ENCODE measurements at places on chromosomes 2 and 18.

GRCh38 chr2:71680925-71681324 lies 227.6 kb downstream of the DYSF start:
- DNase-seq = no peak

GRCh38 chr2:37600735-37601134 lies 70.7 kb downstream of the CDC42EP3 start:
- no peak for DNase-seq

- DNase-seq = no peak
These were observed 599.2 kb downstream of the NR4A2 start for GRCh38 chr2:155733091-155733853.

- no peak for DNase-seq
These were observed 650.6 kb downstream of the SATB2 start for GRCh38 chr2:198807131-198807530.

- DNase-seq = no peak
These were observed 31.9 kb downstream of the KIDINS220 start for GRCh38 chr2:8805278-8806210.

DNA sequence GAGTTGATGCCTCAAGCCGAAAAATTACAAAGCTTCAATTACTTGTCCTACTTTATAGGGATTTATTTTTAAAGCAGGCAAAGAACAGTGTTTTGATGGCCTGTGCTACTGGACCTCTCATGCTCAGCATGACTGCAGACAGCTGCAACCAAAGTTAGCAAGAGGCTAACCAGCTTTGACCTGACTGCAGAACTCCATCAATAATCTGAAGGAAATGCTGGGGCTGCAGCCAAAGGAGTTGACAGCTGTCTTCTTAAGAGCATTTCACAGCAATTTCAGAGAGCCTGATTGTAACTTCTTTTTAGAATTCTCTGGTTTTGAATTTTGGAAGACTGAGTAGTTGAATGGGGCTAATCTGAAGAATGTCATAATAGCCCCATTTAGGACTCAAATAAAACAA lies 46.5 kb upstream of the SESTD1 start:
- DNase-seq = no peak

DNA sequence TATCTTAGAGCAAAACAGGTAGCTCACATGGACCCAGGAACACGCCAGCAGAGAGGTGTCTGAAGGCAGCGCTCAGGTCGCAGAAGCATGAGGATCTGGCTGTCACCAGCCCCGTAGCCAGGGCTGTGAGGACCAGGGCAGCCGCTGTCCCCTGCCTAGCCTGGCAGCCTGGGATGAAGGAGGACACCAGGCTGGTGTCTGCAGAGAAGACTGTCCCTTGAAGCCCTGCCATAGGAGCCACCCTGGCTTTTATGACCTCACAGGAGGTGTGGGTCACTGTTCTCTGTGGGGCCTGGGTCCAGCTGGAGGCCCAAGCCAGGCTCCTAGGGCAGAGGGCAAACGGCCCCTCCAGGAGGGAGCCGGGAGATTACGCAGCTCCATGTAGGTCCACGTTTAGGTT lies at the start of gene SPATA3:
TSS of gene SPATA3 (plus strand) at position 301 of the 400 bp plus-strand sequence. CDS start 113 bp downstream, outside the sequence.
- no peak for DNase-seq

GRCh38 chr2:95291222-95291621 lies 5.9 kb upstream of the KCNIP3 start:
- DNase-seq = no peak

GRCh38 chr2:42916324-42916723 lies 123.9 kb upstream of the HAAO start:
- DNase-seq = no peak

DNA sequence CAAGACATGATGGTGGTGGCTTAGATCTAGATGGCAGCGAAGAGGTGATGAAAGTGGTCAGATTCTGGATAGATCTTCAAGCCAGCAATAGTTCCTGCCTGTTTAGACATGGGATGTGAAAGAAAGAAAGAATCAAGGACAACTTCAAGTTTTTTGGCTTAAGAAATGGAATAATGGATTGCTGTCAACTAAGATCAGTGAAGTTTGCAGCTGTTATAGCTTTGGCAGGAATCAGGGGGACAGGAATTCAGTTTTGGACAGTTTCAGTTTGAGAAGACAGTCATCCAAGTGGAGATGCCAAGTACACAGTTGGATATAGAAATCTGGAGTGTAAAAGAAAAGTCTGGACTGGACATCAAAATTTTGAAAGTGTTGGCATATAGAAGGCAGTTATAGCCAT lies 283.7 kb upstream of the PKDCC start:
- no peak for DNase-seq

GRCh38 chr2:27921880-27922547 lies 31.5 kb downstream of the BABAM2 start:
- no peak for DNase-seq

DNA sequence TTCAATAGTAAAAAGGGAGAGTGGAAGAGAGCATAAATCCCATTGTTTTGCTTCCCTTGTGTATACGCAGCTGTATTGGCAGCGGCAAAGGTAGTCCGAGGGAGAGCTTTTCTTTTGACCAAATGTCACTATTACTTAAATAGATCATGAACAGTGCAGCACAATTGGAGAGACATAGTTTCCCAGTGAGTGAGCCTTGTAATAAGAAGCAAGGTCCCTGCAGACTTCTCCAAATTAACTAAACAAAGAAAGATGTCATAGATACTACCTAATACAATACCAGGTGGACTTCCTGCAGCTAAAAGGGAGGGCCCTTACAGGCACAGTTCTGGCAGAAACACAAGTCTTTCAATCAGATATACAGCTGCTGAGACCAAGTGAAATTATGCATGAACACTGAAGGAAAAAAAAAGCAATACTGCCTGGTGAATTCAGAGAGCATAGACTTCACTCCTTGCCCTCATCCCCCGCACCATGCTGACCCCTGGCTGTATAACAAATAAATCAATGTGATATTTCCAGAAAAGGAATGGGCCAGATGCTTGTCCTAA lies 404.7 kb upstream of the CDH2 start:
- DNase-seq = no peak

- DNase-seq = no peak
These were observed 18.0 kb upstream of the DAPL1 start for GRCh38 chr2:158777077-158777476.

DNA sequence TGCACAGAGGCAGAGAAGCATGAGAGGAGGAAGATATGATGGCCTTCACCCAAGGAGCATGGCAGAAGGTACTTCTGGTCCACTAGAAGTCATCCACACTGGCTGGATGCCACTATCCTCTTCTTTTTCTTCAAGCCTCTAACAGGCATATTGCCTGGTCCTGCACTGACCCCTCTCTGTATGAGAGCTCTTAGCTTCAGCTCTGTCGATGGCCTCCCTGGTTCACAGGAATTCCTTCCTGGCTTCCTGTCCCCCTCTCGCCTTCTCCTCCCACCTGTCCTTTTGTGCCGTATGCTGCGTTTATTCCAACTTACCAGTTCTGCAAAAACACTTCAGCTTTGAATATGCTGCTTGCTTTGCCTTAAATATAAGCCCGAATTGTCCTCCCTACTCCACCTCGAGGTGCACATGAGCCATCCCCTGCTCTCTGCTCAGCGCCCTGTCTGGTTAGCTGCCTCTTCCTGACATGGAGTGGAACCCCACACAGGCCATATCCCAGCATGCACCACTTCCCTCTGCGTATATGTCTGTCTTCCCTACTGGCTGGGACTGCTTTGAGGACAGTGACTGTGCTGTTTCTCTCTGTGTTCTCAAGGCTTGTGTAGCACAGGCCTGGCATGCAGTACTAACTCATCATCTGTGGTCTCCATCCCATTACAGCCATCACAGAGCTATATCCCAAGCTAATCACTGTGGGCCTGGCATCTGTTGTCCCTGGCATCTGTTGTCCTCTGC lies 474.9 kb downstream of the EIPR1 start:
- DNase-seq = no peak

- no peak for DNase-seq
These were observed 59.0 kb upstream of the ZNF396 start for GRCh38 chr18:35436076-35436649.

GRCh38 chr18:67385455-67385854 lies 131.1 kb downstream of the DSEL start:
- peak; percentile 64 for DNase-seq

DNA sequence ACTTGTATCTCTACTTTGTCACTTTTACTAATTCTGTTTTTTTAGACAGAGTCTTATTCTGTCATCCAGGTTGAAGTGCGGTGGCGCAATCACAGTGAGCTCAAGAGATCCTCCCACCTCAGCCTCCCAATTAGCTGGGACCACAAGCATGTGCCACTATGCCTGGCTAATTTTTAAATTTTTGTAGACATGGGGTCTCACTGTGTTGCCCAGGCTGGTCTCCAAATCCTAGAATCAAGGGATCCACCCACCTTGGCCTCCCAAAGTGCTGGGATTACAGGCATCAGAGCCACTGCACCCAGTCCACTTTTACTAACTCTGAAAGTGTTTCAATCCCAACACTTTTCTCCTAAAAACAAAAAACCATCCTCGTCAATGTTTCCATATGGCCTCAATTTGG lies 94.9 kb downstream of the MALT1 start:
- DNase-seq = no peak

- DNase-seq = peak; percentile 48
These were observed at the start of gene TNS1 for GRCh38 chr2:218002845-218003180. TNS1 (minus strand) TSS chr2:218002995; CDS start chr2:218002872, 123 bp downstream.

DNA sequence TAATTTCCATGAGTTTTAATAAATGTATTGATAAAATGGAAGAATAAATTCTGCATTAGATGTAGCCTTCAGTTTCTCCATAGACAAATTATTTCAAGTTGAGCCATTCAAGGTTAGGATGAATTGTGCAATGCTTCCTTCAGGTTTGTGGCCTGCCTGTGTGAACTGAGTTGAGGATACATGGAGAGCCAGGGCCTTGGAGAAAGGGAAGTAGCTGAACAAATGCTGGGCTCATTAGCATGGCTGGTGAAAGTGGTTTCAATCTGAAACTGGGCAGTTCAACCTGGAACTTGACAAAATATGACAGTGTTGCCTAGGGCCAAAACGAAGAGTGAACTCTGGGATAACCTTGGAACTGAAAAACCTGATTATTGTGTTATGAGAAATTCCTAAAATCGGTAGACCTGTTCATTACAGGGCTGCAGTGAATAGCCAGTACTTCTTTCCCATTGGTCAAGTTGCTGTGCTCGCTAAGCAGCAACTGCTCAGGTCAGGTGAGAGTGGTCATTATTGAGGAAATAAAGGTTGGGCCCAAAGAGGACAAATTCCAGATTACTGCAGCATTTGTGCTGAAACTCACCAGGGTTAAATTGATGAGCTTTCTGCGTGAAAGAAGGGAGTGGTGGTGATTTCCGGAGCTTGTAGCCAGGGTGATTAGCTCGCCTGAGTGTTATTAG lies 12.7 kb downstream of the INPP1 start:
- no peak for DNase-seq

GRCh38 chr2:20190170-20190569 lies 34.8 kb downstream of the SDC1 start:
- no peak for DNase-seq

- DNase-seq = no peak
These were observed 52.0 kb downstream of the KIF5C start for GRCh38 chr2:148926981-148927401.

DNA sequence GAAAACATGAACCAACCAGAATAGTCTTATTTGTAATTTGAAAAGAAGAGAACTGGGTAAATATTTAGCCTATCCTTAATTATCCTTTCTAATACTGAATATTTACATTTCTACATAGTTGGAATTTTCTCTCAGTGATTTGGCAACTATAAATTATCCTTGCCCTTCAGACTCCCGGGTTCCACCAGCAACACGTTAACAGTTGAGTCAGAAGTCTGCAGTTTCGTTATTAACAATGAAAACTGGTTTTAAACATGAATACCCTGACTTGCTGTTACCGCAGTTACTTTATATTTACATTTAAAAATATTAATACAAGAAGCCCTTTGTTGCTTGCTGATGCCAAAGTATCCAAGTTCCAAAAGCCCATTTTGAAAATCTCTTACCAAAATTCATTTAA lies 673.0 kb downstream of the ARHGAP15 start:
- DNase-seq = peak; percentile 36

- DNase-seq = no peak
These were observed 637 bp upstream of the SFT2D3 start for GRCh38 chr2:127700527-127701192.

- DNase-seq = no peak
These were observed 183.8 kb downstream of the LTBP1 start for GRCh38 chr2:33130544-33130943.

DNA sequence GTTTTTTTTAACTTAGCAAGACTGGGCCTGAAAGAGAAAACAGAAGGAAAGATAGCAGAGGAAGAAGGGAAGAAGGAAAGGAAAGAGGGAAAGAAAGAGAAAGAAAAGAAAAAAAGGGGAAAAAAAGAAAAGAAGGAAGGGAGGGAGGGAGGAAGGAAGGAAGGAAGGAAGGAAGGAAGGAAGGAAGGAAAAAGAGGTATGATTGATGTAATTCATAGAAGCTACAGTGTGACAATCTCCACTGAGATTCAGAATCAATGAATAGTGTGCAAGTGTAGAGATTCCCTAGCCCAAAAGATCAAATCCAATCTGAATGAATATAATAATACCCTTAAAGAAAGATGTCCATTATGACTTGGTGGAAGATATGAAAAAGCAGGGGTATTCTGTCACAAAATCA lies 126.9 kb upstream of the DNAJC10 start:
- no peak for DNase-seq

GRCh38 chr2:199288424-199288823 lies 169.3 kb downstream of the SATB2 start:
- no peak for DNase-seq

DNA sequence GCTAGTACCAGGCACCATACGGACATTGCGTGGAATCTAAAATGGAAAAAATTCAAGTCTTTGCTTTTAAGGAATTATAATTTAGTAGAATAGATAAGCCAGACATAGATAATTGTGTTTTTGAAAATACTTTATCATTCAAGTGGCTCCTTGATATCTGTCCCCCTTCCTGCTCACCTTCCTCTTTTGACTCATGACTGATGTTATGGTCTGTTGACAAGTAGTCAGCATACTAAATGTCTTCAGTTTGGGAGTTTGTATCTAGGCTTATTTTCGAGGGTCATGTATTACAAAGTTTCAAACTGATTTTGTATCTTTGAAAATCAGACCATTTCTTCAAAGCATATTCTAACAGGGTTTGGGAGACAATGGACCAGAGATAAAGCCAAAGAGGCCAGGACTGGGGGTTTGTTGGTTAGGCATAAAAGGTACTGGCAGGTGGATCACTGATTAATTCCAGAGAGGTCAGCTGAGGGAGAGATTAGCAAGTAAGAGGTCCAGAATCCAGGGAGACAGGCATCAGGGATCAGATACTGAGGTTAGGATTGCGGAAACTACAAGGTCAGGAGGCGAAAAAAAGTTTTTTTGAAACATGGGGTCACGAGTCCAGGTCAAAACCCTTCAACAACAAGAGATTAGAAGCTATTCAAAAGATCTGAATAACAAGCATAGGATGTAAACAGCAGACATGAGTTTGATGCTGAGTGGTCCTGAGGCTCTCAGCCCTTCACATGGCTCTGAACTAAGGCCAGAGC lies 31.5 kb upstream of the KLHL14 start:
- DNase-seq = no peak

Measured in HFFc6 (cell line).